ENCODE measurements at places on chromosomes 13 and 19.

GRCh38 chr13:86445672-86446071 is 646.5 kb upstream of the SLITRK6 start:
- H3K36me3 ChIP-seq, result no peaks in the 10 kb centered on the region
- no peak overlapping the region for H3K27ac ChIP-seq
- no peaks in the 10 kb centered on the region for H3K4me1 ChIP-seq
- DNase-seq, result no peak
- H3K27me3 ChIP-seq, result no peaks in the 10 kb centered on the region

DNA sequence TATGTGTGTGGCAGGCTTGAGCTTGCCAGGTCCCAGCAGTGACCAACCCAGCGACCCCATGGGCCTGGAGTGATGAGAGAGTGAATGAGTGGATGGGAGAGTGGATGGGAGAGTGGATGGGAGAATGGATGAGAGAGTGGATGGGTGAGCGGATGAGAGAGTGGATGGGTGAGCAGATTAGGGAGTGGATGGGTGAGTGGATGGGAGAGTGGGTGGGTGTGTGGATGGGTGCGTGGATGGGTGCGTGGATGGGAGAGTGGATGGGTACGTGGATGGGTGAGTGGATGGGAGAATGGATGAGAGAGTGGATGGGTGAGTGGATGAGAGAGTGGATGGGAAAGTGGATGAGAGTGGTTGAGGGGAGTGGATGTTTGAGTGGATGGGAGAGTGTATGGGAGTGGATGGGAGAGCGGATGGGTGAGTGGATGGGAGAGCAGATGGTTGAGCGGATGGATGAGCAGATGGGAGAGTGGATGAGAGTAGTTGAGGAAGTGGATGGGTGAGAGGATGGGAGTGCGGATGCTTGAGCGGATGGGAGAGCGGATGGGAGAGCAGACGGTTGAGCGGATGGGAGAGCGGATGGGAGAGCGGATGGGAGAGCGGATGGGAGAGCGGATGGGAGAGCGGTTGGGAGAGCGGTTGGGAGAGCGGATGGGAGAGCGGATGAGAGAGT is 10.3 kb upstream of the TEKTIP1 start:
- H3K27me3 ChIP-seq, result no peaks in the 10 kb centered on the region
- H3K4me3 ChIP-seq, result no peak overlapping the region
- DNase-seq, result no peak
- H3K36me3 ChIP-seq, result peaks cover 79% of the 10 kb centered on the region
- no peak overlapping the region for H3K27ac ChIP-seq

DNA sequence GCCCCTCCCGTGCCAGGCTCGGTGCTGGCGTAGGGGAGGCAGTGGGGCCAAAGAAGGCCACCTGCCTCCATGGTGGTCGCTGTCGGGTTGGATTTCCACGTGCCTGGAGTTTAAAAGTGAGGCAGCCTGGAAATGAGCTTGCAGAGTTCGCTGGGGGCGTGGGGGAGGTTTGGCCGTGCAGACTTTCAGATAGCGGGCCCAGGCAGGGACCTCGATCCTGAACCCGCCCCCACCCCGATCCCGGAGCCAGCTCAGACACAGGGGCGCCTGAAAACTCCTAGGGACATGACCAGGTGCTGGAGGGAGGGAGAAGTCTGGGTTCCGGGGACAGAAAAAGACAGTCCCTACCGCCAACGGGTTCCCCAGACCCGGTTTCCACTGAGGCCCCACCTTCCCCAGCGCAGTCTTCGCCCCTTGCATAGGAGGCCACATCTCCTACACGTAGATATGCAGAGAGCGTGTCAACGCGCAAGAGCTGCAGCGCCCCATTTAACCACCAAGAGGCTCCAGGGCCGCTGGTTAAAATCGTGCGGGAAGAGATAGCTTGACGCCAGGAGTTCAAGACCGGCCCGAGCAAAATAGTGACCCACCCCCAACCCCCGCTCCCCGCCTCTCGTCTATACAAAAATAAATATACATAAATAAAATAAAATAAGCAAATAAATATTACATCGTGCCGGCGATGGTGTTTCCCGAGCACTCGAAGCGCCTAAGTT is 8.5 kb downstream of the CCDC8 start:
- H3K27me3 ChIP-seq, result peaks cover 63% of the 10 kb centered on the region
- no peak overlapping the region for H3K4me3 ChIP-seq
- peaks cover 15% of the 10 kb centered on the region for H3K4me1 ChIP-seq
- DNase-seq, result peak; percentile 51
- H3K36me3 ChIP-seq, result no peaks in the 10 kb centered on the region

GRCh38 chr19:8459520-8460270 is 14.9 kb downstream of the HNRNPM start:
- peaks cover 38% of the 10 kb centered on the region for H3K36me3 ChIP-seq
- H3K27ac ChIP-seq, result no peak overlapping the region
- peaks cover 3% of the 10 kb centered on the region for H3K4me1 ChIP-seq
- H3K4me3 ChIP-seq, result no peak overlapping the region
- H3K27me3 ChIP-seq, result no peaks in the 10 kb centered on the region
- DNase-seq, result no peak

DNA sequence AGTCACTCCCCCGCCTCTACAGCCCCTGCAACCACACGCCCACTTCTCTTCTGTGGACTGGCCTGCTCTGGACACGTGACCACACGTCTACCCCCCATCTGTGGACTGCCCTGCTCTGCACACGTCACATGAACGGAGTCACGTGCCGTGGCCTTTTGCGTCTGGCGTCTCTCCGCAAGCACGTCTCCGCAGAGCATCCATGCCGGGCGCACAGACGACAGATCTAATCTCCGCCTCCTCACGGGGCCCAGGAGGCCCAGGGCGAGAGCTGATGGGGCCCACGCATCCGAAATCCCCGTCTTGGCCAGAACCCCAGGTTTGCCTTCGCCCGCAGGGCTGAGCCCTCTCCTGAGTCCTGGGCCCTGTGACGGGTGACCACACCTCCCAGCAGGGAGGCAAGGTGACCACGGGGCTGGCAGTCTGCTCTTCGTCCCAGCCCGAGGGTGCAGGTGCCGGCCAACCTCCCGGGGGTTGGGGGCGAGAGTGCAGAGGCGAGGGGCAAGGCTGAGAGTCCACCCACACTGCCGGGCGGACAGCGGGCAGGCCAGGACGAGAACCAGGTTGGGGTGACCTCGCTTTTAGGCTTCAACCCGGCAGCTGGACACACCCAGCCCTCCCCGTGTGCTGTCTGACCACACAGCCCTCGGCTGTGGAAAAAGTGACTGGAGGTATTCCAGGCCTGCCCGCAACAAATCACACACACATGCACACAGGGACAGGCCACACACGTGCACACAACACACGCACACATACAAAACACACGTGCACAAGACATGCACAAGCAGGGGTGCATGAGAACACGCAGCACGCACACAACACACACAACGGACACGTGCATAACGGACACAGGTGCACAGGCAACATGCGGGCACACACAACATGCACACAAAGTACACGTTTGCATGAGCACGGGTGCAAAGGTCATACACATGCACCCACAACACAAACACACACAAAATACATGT is 3.9 kb downstream of the SBNO2 start:
- H3K4me3 ChIP-seq, result no peak overlapping the region
- no peak for DNase-seq
- H3K27ac ChIP-seq, result no peak overlapping the region
- H3K4me1 ChIP-seq, result no peaks in the 10 kb centered on the region

DNA sequence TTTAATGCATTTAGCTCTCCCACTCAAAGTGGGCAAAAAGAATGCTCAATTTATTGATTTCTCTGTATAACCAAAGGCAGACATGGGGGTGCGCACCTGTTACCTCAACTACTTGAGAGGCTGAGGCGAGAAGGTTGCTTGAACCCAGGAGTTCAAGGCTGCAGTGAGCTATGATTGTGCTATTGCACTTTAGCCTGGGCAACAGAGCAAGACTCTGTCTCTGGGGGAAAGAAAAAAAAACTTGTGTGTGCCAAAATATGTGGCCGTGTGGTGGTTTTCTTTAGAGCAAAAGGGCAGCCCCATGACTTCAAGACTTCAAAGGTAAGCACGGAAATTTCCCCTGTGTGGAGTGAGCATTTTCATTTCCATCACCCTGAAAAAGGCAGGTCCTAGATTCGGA is 81.9 kb downstream of the IPO5 start:
- DNase-seq, result no peak
- no peaks in the 10 kb centered on the region for H3K4me1 ChIP-seq
- H3K4me3 ChIP-seq, result no peak overlapping the region
- H3K27me3 ChIP-seq, result no peaks in the 10 kb centered on the region

GRCh38 chr13:38350114-38350617 is 515 bp downstream of the UFM1 start:
- no peaks in the 10 kb centered on the region for H3K27me3 ChIP-seq
- H3K27ac ChIP-seq, result peak overlapping the region; percentile 97
- peak; percentile 82 for DNase-seq

- DNase-seq, result no peak
- no peak overlapping the region for H3K27ac ChIP-seq
- no peaks in the 10 kb centered on the region for H3K4me1 ChIP-seq
- no peaks in the 10 kb centered on the region for H3K27me3 ChIP-seq
These were observed 6.9 kb downstream of the EDNRB start for GRCh38 chr13:77911751-77912150.

GRCh38 chr19:53549340-53549739 is 11.4 kb downstream of the ZNF331 start:
- no peak overlapping the region for H3K27ac ChIP-seq
- H3K36me3 ChIP-seq, result peaks cover 5% of the 10 kb centered on the region
- H3K4me1 ChIP-seq, result no peaks in the 10 kb centered on the region
- H3K4me3 ChIP-seq, result no peak overlapping the region
- H3K27me3 ChIP-seq, result no peaks in the 10 kb centered on the region

- no peak for DNase-seq
- H3K36me3 ChIP-seq, result no peaks in the 10 kb centered on the region
- no peak overlapping the region for H3K27ac ChIP-seq
- H3K27me3 ChIP-seq, result peaks cover 2% of the 10 kb centered on the region
These were observed 51.4 kb upstream of the SIN3B start for GRCh38 chr19:16777811-16778210.

DNA sequence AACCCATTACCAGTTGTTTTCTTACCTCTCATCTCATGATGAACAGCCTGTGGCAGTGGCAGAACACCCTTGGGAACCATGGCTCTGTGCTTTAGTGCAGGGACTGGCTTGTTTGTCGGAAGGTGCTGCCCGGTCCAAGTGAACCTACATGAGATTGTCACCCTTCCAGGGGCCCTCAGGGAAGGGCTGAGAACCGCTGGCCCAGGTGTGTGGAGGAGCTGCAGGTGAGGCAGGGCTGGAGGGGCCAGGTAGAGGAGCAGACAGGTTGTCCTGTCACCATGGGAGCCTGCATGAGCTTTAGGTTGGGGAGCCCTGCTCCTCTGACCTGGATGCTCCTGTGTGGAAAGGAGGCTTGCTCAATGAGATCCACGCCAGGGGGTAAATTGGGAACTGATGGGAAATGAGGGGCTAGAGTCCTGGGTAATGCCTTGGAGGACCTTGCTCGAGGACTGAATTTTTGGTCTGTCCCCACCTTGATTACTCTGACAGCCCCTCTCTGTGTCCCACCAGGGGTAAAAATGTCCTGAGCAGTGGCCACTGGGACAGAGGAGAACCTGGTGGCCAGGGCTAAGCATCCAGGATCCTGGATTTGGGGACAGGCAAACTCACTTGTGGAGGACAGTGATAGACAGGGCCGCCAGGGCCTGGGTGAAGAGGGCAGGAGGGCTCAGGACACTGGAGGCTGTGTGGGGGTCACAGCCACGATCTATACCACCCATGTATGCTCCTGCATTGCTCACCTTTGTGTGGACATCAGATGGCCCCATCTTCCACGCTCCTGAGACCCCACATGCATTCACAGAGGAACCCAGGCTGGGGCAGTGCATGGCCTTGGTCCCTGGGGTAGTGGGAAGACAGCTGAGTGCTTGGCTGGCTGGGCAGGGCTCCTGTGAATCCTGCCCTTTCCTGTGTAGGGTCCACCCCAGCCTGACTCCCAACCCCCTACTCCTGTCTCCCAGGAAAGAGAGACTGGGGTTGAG is 24.1 kb upstream of the CEACAM1 start:
- H3K36me3 ChIP-seq, result no peaks in the 10 kb centered on the region

DNA sequence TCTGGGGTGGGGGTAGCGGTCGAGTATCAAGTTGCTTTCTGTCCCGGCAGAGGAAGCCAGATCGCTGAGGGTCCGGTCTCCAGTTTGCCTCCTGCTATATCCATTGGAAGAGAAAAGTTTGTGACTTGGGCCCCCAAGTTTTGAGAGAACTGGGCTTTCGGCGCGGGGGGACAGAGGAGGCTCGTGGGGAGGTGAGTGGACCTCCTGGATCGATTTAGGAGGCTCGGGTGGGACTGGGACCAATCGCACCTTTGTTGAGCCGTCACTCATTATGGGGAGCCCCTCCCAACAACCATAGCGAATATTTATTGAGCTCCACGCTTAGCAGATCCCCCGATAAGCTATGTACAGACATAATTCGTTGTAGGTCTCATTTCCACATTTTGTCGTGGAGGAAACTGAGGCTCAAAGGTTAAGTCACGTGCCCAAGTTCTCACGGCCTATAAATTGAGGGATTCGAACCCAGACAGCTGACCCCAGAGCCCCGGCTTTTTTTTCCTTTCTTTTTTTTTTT is 909 bp downstream of the RFXANK start:
- H3K27me3 ChIP-seq, result no peaks in the 10 kb centered on the region
- H3K4me1 ChIP-seq, result peaks cover 28% of the 10 kb centered on the region
- peak overlapping the region; percentile 80 for H3K4me3 ChIP-seq
- peak; percentile 63 for DNase-seq
- H3K36me3 ChIP-seq, result peaks cover 10% of the 10 kb centered on the region
- H3K27ac ChIP-seq, result peak overlapping the region; percentile 40

DNA sequence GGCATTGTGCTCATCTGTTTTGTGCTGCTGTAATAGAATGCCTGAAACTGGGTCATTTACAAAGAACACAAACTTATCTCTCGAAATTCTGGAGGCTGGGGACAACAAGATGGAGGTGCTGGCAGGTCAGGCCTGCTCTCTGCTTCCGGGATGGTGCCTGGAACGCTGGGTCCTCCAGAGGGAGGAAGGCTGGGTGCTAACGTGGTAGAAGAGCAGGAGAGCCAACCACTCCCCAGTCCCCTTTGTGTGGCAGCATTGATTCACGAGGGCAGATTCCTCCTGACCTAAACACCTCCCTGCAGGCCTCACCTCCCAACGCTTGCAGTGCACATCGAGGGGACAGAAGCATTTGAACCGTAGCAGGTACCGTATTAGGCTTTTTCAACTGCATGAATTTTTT is 34.1 kb upstream of the TFDP1 start:
- no peak for DNase-seq
- H3K27me3 ChIP-seq, result no peaks in the 10 kb centered on the region

DNA sequence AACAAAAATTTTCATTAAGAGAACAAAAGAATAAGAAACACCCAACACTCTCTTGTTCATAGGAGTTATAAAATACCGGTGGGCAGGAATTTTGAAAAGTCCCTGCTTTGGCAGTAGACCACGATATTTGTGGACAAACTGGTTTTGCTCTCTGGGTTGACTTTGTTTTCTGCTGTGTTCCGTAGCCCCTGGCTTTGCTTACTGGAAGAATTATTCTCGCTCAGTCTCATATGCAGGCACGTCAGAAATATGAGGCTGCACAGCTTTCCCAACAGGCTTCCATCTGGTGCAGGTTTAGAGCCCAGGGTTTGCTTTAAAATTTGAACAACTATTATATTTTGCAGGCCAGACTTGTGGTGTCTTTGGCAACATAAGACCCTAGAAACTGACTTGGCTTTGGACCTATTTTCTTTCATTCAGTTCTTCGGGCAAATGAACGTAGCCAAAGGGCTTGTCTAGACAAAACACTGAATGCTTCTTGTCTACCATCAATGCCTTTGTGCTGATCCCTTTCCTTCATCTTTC is 2012.6 kb downstream of the PCDH9 start:
- no peaks in the 10 kb centered on the region for H3K36me3 ChIP-seq
- DNase-seq, result no peak
- no peak overlapping the region for H3K4me3 ChIP-seq
- H3K4me1 ChIP-seq, result no peaks in the 10 kb centered on the region

- DNase-seq, result no peak
- H3K27me3 ChIP-seq, result no peaks in the 10 kb centered on the region
- no peaks in the 10 kb centered on the region for H3K36me3 ChIP-seq
- H3K4me1 ChIP-seq, result peaks cover 2% of the 10 kb centered on the region
- H3K27ac ChIP-seq, result no peak overlapping the region
These were observed 3.5 kb downstream of the RNF113B start for GRCh38 chr13:98173431-98174152.
